ENCODE measurements at places on chromosomes 4 and X.
A peak's percentile ranks its signal among the peaks of the same experiment; 100 is the strongest.

- DNase-seq, result no peak
Measured at GRCh38 chr4:6180841-6181631, 19.3 kb downstream of the JAKMIP1 start.

GRCh38 chr4:47465004-47465403 is 1.5 kb upstream of the COMMD8 start:
- peak; percentile 74 for DNase-seq

DNA sequence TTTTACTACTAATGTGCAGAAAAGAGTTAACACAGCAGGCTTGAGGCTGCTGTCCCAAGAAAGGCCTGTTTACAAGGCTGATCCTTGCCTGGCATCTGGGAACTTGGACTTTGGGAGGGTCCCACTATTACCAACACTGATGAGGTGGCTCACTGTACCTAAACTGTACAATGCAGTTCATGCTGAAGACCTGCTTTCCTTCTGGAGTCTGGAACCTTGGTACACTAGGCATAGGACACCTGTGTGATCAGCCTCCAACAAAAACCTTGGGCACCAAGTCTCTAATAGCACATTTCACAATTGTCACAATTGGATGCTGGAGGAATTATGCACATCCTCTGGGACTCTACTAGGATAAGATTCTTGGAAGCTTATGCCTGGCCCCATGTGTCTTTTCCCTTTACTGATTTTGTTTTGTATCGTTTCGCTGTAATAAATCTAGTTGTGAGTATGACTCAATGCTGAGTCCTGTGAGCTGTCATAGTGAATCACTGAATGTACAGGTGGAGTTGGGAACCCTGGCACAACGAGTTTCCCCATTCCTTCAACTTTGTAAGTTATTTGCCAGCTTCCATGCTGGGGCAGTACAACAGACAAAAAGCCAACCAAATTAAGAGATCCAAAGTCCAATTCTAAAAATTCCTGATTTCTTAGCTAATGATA is 45.9 kb downstream of the TEC start:
- DNase-seq, result peak; percentile 73

DNA sequence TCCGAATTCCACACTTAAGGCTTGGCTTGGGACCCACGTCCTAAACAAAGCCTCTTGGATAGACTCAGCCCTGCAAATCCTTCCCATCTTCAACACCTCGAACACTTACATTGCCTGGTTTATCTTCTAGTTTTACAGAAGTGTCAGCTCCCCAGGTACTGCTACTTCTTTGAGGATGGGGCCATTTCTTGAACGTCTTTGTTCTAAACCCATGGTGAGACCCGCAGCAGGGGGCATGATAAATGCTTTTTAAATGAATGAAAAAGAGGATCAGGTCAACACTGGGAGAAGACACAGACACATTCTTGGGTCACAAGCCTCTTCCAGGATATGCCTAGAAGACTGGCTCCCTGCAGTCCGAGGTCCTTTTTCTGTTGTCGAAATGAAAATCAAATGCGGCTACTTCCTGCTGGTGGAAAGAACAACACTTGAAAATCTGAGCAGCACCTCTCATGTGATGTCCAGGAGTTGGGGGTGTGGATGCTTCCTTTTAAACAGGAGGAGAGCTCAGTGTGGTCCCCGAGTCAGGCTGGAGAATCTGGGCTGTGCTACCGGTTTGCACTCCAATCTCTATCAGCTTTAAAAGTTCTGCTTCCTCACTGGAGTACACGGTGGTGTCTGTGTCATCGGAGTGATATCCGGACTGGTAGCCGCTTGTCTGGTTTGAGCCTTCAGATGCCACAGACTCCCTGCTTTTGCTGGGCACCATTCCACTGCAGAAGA is 45.8 kb downstream of the KDR start:
- DNase-seq, result peak; percentile 29

DNA sequence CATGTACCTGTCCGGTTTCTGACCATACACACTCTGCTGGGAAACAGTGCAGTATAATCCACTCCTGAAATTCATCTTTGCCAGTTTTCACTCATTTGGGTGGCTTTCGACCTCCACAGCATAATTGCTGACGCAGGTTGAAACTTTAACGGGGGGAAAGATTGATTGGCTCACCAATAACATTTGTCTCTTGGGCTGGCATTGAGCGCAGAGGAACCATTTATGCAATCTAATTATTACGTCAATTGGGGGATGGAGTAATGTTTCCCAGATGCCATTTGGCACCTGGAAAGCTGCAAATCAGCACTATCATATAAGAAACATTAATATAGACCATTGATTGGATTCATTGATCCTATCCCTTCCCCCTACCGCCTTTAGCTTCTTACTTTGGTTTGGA is 24.1 kb upstream of the ARHGAP36 start:
- DNase-seq, result no peak

DNA sequence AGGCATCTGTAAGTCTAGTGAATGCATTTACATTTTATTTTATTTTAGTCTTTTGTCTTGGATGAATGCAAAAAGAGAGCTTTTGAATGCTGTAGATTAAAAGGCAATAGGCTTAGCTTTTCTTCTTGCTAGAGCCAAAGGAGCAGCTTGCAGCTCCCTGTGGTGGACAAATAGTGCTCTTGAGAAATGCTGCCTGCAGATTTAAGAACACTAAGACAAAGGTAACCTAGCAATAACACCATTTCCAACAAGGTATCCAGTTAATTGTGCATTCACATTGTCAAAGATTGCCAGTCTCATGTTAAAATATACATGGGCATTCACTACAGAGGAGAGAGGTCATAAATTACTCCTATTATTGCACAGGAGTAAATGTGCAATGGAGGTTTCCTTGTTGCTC is 859.2 kb upstream of the PRKX start:
- DNase-seq, result no peak

DNA sequence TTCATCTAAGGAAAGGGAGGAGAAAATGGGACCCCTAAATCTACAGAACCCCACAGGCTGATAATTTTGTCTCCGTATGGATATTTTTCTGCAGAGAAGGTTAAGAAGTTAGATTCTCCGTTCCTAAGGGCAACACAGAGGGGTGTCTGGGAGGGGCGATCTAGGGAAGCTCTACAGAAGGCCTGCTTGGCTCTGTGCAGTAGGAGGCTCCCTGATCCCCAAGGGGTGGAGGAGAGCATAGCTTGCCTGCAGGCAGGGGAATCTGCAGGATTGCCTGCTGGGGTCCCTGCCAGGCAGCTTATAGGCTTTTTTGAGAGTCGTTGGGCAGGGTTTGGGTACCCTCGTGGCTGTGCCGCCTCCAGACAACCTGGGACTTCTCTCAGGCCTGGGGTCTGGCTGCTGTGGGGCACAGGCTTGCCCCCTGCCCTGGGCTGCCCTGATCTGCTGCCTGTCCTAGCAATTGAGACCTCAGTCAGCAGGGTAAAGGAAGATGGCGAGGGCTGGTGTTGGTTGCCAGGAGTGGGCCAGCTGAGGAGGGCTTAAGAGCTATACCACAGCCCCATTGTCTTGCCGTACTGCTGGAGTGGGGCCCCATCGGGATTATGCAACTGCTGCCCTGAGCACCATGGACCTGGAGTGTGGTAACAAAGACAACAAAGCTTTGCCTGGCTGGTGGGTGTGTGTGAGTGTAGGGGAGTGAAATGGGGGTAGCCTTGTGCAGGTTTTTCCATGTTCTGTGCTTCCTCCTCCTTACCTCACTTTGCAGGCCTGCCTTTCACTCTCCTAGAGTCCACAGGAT is 74.1 kb downstream of the EFNB1 start:
- no peak for DNase-seq

DNA sequence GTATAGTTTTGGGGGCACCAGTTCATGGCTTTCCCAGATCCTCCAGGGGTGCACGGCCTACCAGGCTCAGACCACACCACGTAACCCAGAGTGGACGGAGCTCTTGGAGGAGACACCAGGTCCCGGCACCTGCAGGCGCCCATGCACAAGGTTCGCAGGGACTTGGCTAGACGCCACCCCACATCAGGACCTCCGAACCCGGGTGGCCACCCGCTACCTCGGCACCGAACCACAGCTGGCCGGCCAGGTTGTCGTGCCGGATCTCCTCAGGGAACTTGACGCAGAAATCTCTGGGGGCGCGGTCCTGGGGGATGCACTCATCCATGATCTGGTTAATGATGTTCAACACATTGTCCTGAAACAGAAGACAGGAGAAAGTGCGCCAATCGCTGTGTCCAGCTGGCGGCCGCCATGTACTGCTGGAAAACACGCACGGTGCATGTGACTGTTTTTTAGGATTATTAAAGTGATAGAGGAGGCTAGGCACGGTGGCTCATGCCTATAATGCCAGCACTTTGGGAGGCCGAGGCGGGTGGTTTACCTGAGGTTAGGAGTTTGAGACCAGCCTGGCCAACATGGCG is 77.1 kb downstream of the ZFYVE28 start:
- DNase-seq, result no peak

GRCh38 chr4:3283916-3284315 is 8.9 kb upstream of the RGS12 start:
- DNase-seq, result no peak

DNA sequence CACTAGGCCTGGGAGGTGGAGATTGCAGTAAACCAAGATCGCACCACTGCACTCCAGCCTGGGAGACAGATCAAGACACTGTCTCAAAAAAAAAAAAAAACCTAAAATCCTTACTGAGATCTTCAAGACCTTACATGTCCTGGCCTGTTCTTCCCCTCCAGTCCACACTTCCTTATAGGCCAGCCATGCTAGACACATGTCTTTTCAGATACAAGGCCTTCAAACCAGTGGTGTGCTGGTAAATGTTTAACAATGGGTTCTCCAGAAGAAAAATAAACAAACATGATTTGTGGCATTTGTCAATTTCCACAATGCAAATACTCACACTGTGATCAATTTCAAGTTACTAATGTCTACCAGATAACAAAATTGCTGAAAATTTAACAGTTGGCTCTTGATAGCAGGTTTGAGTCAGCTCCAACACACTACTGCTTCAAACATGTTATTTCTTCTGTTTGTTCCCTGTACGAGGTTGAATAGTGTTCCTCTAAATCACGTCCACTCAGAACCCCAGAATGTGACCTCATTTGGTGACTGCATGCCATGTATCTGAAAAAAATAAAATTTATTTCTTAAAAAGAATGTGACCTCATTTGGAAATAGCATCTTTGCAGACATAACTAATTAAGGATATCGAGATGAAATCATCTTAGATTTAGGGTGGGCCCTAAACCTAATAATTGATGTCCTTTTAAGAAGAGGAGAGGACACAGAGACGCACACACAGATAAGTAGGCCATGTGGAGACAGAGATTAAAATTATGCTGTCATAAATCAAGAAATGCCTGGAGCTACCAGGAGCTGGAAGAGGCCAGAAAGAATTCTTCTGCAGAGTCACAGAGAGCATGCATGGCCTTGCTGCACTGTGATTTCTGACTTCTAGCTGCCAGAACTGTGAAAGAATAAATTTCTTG is 144.4 kb downstream of the ZNF674 start:
- no peak for DNase-seq

DNA sequence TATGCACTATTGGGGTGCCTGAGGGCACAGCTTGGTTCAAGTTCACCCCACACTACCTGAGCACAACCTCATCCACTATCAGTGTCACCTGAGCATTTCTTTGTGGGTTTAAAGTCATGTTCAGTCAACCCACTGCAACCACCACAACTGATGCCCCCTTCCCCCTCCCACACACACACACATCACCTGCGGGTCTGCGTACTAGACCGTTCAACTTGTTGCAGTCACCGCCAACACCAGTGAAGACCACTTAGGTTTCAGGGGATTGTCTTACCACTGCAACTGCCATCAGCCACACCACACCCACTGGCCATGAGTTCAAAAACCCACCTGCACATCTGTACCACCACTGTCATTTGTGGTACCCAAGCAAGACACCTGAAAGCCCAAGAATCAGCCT is 355.0 kb downstream of the SH3BGRL start:
- no peak for DNase-seq

GRCh38 chr4:47786958-47787370 is 50.9 kb downstream of the CORIN start:
- DNase-seq, result no peak

- no peak for DNase-seq
Measured at GRCh38 chr4:168380290-168380689, 61.7 kb upstream of the DDX60 start.

DNA sequence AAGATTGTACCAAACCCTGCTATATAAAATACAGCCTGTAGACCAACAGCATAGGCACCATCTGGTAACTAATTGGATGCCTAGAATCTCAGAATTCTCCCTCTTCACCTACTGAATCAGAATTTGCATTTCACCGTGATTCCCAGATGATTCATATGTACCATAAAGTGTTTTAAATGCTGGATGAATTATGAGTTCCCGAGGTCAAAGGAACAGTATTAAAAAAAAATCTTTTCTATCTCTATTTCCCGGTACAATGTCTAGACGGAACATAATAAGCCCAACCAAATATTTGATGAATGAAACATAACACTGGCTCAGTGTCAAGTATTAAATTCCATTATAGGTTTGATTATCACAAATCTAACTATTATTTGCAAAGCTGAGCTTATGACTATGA is 280.0 kb downstream of the ANKRD50 start:
- no peak for DNase-seq

GRCh38 chr4:16329125-16329796 is 103.0 kb upstream of the TAPT1 start:
- no peak for DNase-seq

- no peak for DNase-seq
Measured at GRCh38 chr4:19748519-19749479, 502.9 kb upstream of the SLIT2 start.

DNA sequence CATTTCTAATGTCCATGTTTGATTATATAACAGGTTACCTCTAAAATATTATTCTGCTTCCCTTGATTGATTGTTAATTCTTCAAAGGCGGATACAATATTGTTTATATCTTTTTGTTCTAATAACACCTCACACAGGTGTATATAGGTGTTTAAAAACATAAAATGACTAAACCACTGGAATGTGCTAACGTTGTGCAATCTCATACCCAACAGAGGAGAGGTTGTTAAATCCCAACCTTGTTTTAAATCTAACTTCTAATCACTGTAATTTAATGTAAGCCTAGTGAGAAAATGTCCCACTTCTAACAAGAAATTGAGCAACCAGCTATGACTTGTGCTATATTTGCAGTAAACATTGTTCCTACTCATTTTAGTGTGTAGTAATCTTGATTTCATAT is 1.3 kb downstream of the ODAM start:
- DNase-seq, result no peak

DNA sequence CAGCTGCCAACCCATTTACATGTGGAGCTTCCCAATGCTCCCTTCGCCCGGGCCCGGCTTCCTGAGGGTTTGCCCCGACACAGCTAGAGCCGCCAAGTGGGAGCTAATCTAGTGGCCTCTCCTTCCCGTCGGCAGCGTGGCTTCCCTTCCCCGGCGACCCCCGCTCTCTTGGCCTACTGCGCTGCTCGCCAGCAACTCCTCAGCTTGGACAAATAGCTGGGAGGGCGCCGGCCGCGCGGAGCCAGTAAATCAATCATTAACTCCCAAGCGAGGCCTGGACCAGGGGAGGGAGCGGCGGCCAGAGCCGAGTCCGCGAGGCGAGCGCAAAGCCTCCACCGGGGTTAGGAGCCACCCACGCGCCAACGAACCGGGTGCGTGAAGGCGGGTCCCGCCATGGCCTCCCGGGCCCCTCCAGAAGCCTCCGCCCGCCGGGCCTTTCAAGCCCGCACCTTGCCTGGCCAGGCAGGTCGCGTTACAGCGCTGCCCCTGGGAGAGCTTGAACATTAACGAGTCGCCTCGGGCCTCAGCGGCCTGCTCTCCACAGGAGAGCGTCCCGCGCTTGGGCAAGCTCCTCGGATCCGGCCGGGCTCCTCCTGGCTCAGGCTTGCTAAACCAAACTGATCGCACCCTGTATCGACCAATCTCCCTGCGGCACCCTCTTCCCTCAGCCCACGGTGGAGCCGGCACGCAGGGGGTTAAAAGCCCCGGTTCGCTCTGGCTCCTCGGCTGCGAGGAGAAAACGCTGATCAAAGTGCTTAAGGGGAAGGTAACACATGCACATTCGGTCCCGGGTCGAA is 10.6 kb upstream of the BCOR start:
- peak; percentile 60 for DNase-seq
